Anterior cingulate cortex (tissue), 58 donors: ENCODE measurements at places on chromosomes 3 and 15.

GRCh38 chr15:61890106-61890505, 170.1 kb downstream of the VPS13C start:
- DNase-seq, result no peak

DNA sequence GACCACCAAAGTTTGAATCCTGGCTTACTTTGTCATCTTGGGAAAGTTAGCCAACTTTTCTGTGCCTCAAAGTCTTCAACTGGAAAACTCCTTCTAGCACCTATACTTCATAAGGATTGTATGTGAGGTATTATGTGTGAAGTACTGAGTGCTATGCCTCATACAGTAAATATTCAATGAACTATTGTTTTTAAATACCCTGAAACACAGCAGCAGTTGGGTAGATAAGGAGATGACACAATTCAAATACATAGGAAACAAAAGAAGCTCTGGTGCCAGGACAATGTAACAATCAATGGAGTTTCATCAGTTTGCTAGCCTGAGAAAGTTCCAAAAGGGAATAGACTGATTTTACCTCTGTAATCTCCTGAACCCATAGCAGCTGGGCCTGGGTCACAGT, 43.3 kb downstream of the TUBGCP4 start:
- no peak for DNase-seq

DNA sequence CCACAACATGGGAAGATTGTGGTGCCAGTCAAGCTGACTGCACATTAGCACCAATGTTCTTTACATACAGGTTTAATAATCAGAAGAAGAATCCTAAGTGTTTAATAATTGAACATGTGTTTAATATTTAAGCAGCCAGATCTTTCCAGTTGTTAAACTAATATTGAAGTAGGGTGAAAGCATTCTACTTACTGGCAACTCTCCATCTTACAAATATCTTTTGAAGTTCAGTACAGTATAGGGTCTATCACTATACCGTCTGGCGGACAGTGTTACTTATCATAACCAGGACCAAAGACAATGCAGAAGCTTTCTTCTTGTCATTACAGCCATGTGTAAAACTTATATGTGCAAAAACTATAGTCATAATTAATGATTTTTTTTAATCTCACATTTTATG, 376.4 kb downstream of the CNTN6 start:
- no peak for DNase-seq

DNA sequence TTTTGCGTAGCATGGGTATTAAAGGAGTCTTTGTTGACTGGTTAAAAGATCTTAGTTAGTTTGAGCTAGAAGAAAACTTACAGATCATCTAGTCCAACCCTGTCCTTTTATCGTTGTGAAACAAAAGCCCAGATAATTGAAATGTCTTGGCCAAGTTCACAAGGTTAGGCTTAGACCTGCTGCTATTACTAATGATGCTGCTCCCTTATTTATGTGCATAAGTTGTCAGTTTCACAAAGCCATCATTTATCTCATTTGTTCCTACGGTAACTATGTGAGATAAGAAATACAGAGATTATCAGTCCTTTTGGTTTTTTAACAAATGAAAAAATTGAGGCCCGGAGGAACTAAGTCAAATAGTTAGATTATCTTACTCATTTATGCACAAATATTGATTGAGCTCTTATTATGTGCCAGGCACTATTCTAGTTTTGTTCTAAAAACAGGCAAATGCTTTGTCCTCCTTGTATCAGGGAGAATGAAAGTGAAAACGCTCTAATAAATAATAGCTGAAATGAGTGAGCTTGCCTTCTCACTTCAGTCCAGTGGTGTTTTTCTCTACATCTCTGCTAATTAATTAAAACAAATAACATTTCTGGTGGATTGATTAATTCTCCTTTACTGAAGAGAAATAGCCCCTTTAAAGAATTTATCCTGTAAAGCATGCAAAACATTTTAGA, 49.1 kb upstream of the TPRG1 start:
- no peak for DNase-seq

GRCh38 chr15:79035111-79035601, 55.4 kb downstream of the RASGRF1 start:
- DNase-seq, result no peak

DNA sequence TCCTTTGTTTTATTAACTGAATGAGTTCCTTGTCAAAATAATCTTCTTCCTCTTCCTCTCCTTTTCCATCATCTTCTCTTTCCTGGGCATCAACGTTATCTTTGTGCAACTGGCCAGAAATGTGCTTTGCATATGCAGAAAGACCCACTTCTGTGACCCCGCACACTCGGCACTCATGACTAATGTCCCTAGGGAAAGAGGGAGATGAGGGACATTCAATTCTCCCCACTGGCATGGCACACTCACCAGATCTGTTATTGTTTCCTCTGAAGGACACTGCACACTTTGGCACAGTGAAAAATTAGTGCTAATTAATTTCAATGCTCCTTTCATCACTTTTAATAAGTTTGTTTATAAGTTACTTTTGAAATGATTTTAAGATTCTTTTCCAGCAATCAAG, 34.0 kb downstream of the ZNF106 start:
- DNase-seq, result no peak

- no peak for DNase-seq
These were observed 323.8 kb upstream of the AZI2 start for GRCh38 chr3:28672406-28672805.

GRCh38 chr3:153289334-153289808, 127.3 kb downstream of the RAP2B start:
- DNase-seq, result no peak

DNA sequence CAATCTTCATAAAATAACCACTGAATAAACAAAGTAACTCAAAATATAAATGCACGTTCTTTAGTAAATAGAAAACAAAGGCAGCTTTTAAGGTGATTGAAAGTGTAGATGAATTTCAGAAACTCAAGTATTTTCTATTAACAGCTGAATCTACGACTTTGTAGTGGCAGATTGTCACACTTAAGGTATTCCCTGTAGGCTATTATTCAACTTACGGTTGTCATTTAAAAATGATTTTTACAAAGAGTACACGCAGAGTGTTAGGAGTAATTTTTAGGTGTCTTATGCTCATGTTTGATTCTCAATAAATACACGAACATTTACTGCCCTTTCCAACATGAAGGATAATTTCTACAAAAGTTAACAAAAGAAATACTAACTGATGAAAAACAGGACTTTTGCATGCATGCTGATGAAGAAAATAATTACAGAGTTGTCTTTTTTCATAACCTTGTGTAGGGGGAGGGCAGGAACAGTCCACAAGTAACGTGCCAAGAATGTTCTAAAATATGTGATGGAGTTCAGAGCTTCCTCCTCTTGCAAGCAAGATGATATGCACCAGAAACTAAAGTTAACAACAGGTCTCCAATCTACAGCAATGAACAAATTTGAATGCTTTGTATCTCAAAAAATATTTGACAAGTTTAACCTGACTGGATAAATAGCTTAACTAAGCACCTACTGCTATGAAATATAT, 16.7 kb downstream of the DCBLD2 start:
- DNase-seq, result no peak

GRCh38 chr15:63861946-63862517, 28.3 kb upstream of the HERC1 start:
- DNase-seq, result no peak

- no peak for DNase-seq
These were observed 253.2 kb upstream of the LRTM1 start for GRCh38 chr3:55180936-55181535.

- no peak for DNase-seq
These were observed 21.2 kb downstream of the WHAMM start for GRCh38 chr15:82830427-82831173.

- DNase-seq, result no peak
These were observed 21.7 kb downstream of the ZNF385D start for GRCh38 chr3:21729331-21729730.

- DNase-seq, result no peak
These were observed 3.6 kb downstream of the STIMATE start for GRCh38 chr3:52893723-52894122.

GRCh38 chr15:57444877-57445513, 68.7 kb downstream of the CGNL1 start:
- no peak for DNase-seq

DNA sequence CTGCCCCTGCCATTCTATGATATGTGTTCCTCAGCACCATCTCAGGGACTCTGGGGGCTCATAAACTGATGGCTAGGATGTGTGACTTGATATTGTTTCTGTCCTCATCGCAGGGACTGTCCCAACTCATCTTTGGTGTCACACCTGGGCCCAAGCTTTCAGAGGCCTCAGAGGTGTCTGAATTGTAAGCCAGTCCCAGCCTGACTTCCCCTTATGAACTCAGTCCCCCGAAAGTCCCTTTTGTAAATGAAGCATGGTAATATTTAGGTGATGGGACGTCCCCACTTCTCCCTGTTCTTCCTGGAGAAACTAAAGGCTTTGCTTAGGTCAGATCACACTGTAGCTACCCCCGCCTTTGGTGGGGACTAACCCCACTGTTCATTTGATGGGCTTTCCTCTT, 142.4 kb upstream of the TLE3 start:
- no peak for DNase-seq

DNA sequence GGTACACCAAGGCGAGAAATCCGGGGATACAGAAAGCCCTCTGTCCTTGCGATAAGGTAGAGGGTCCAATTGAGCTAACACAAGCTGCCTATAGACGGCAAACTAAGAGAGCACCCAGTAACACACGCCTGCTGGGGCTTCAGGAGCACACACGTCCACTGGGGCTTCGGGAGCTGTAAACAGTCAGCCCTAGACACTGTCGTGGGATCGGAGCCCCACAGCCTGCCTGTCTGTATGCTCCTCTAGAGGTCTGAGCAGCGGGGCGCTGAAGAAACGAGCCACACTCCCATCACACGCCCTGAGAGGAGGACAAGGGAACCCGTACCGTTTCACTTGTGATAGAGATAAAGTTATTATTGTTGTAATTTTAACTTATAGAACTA, 486 bp downstream of the SAMMSON start:
- peak; percentile 18 for DNase-seq

GRCh38 chr15:47824147-47824546, 106.8 kb downstream of the SEMA6D start:
- no peak for DNase-seq

DNA sequence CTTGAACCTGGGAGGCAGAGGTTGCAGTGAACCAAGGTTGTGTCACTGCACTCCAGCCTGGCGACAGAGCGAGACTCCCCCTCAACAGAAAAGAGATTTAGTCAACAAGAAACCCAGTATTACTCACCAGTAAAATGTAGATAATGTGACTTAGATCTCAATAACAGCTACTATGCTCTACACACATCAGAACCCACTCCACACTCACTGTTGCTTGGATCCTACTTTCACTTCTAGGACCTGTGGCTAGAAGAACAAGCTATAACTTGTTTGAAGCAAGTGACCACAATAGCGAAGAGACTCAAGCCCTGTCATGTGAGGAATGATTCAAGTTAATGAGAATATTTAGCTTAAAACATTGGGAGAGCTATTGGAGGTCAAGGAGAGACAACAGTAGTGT, 100.7 kb downstream of the ANXA2 start:
- DNase-seq, result no peak

GRCh38 chr3:57423335-57423734, 120.8 kb downstream of the DNAH12 start:
- DNase-seq, result no peak

DNA sequence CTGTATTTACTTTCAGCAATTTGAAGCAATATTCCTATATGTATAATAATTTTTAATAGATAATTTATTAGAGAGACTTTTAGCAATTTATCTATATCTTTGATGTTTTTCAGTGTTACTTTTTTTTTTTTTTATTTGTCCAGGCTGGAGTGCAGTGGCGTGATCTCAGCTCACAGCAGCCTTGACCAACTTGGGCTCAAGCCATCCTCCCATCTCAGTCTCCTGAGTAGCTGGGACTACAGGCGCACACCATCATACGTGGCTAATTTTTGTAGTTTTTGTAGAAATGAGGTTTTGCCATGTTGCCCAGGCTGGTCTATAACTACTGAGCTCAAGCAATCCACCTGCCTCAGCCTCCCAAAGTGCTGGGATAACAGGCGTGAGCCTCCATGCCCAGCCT, 25.3 kb upstream of the SLTM start:
- no peak for DNase-seq

- no peak for DNase-seq
These were observed 24.1 kb downstream of the CACNA1D start for GRCh38 chr3:53518495-53518981.

GRCh38 chr15:79969146-79969545, 1.9 kb downstream of the BCL2A1 start:
- DNase-seq, result no peak

GRCh38 chr15:39896101-39896500, 24.0 kb downstream of the GPR176 start:
- no peak for DNase-seq

DNA sequence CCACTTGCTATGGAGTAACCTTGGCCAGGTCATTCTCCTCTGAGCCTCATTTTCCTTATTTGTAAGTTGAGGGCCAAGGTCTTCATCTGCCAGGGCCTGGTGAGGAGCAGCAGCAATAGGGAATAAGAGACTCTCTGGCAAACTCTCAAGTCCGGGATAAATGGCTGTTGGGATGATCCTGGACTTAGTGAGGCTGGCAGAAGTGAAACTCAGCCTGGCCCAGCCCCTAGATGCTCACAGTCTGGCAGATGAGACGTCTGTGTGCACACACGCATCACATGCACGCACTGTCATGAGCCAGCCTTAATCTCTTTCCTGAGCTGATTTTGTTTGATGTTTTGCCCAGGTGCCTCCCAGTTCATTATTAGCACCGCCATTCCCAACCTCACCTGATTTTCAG, 26.8 kb downstream of the SLC6A6 start:
- DNase-seq, result no peak

- no peak for DNase-seq
These were observed 146.3 kb downstream of the P3H2 start for GRCh38 chr3:189974359-189974758.

- DNase-seq, result no peak
These were observed 1.3 kb downstream of the ADAM10 start for GRCh38 chr15:58748040-58748851.

GRCh38 chr15:45121706-45122417, 7.7 kb downstream of the DUOXA2 start:
- DNase-seq, result no peak

DNA sequence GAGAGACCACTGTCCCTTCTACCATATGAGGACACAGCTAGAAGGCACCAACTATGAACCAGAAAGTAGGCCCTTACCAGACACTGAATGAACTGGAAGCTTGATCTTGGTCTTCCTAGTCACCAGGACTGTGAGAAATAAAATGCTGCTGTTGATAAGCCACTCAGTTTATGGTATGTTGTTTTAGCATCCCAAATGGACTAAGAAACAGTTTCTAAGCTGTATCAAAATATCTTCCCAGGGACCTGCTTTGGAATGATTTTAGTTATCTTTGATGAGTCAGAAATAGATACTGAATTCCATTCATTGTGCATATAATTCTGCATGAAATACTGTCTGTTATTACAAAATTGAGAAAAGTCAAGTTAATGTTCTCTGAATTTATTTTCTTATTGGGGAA, 18.6 kb downstream of the WDR76 start:
- no peak for DNase-seq

- peak; percentile 13 for DNase-seq
These were observed 526.8 kb upstream of the TBL1XR1 start for GRCh38 chr3:177724020-177724638.
